ENCODE measurements at places on chromosomes 7 and 10. TPM values are rescaled to one million over a fixed set of nuclear protein-coding genes. Genes with fewer than 3 reads are reported as not detected.

- no peak for DNase-seq
These were observed 1.3 kb upstream of the VDAC2 start for GRCh38 chr10:75209086-75209920.

- no peak for DNase-seq
These were observed 131.1 kb upstream of the PTN start for GRCh38 chr7:137474540-137475026.

DNA sequence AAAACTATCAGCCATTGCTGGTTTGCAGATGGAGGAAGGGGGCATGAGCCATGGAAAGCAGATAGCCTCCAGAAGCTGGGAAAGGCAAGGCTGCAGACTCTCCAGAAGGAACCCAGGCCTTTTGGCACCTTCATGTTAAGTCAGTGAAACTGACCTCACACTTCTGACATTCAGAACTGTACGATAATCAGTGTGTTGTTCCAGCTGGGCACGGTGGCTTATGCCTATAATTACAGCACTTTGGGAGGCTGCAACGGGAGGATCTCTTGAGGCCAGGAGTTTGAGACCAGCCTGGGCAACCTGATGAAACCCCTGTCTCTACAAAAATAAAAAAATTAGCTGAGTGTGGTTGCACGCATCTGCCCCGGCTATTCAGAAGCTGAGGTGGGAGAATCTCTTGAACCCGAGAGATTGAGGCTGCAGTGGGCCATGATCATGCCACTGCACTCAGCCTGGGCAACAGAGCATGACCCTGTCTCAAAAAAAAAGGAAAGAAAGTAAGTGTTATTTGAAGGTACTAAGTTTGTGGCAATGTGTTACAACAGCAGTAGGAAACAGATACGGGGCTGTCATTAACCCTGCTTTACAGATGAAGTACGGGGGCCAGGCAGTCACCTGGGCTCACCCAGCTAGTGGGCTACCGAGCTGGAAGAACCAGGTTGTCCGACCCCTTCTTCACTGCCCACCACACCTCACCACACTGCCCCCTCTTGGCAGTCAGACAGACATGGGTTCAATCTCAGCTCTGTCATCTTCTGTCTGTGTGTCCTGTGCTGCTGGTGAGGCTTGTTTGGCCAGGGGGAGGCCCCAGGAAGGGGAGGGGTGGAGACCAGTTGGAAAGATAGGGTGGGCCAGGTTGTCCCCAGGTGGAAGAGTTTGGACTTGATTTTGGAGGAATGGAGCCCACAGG is 18.3 kb downstream of the CHST3 start:
- DNase-seq: no peak

DNA sequence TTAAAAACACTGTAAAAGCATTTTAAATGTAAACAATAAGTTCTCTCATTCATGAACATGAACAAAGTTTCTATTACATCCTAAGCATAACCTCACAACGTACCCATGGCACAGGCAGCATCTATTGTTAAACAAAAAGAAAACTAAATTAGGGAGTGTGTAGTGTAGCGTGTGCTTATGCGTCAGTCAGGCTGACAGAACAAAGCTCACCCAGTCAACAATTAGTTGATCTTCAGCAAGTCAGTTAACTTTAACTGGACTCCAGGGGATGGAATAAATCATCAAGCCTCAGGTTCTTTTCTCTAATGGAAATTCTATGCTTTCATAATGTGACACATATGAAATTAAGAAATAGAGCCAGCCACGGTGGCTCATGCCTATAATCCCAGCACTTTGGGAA is 91.6 kb upstream of the ODAD2 start:
- DNase-seq: no peak

GRCh38 chr7:1532456-1533254 is 2.2 kb downstream of the MAFK start:
- peak; percentile 97 for DNase-seq

DNA sequence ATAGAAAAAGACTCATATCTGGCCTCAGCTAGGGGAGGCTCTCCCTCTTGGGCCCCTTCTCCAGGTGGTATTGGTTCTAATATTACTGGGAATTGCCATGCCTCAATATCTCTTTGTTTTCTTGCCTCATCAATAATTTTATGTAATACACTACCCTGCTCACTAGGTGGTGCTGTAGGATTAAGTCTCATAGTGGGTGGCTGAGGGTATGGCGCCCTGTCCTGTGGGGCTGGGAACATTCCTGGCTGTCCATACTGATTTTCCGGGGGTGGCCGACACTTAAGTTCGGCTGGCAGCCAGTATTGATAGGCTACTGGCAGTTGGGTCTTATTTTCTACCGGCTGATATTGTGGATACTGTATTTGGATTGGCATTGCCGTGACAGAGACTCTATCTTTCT is 9.0 kb upstream of the TAS2R3 start:
- no peak for DNase-seq

OR13A1 gene
- not detected for total RNA-seq

- DNase-seq: no peak
These were observed 216.1 kb downstream of the SKIDA1 start for GRCh38 chr10:21309427-21309826.

GRCh38 chr7:6576024-6576866 is 1.0 kb upstream of the ZDHHC4 start:
- no peak for DNase-seq

GRCh38 chr7:140453273-140453672 is 26.0 kb downstream of the MKRN1 start:
- DNase-seq: no peak

- no peak for DNase-seq
These were observed 140.9 kb upstream of the NRBF2 start for GRCh38 chr10:62992145-62992721.

FOXP2 gene
- 53.2 TPM for total RNA-seq

DNA sequence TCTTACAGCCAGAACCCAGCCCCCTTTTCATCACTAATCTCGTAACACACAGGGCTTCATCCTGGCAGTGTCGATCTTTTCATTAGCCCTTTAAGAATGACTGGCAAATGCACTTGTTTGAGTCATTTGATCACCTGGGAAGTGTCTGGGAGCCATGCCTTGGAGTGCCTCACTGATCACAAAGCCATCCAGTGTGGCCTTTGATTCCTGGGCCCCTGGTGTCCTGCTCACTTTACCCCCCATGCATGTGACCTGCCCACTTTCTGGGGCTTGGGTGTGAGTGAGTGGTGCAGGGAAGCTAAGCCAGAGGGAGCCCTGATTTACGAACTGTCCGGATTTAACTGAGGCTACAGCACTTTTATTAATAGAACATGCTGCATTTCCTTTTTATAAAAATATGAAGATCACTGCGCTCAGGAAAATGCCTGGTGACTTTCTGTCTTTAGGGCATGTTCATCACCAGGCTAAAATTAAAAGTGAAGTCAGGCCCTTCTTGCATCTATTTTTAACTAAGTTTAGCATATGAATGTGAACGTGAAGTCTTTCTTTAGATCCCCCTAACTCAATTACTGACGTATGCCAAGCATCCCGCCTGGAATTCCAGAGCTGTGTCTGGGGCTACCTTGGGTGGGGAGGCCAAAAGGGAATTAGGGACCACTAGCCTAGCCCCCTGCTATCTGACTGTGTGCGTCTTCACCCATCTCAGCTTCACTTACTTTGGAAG is 23.6 kb downstream of the RBM20 start:
- peak; percentile 84 for DNase-seq

MKX gene
- total RNA-seq: 24.9 TPM

GRCh38 chr7:128884561-128885369 is 22.1 kb downstream of the ATP6V1F start:
- DNase-seq: no peak

CHN2 gene
- total RNA-seq: 8.0 TPM

DNA sequence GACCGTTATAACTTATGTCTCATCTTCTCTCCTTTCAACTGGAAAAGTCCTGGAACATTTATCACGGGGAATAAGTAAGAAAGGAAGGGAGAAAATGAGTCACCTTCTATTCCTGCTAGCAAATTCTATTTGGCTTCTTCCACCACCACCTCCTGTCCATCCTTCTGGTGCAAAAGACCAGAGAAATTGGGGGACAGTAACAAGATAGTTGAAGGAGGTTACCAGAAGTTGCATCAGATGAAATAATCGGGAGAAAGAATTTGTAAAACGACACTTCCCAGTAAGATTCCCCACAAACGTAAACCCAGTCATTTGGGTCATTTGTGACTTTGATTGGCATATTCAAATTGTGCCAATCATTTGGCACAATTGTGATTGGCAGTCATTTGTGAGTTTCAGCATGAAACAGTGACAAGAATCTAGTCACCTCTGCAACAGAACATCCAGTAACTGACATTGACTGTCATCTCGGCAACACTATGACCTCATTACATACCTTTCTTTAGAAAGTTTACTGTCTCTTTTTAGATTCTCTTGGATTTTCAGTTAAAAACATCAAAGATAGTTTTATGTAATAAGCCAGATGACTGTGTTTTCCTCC is 51.3 kb upstream of the PIK3CG start:
- no peak for DNase-seq

DNA sequence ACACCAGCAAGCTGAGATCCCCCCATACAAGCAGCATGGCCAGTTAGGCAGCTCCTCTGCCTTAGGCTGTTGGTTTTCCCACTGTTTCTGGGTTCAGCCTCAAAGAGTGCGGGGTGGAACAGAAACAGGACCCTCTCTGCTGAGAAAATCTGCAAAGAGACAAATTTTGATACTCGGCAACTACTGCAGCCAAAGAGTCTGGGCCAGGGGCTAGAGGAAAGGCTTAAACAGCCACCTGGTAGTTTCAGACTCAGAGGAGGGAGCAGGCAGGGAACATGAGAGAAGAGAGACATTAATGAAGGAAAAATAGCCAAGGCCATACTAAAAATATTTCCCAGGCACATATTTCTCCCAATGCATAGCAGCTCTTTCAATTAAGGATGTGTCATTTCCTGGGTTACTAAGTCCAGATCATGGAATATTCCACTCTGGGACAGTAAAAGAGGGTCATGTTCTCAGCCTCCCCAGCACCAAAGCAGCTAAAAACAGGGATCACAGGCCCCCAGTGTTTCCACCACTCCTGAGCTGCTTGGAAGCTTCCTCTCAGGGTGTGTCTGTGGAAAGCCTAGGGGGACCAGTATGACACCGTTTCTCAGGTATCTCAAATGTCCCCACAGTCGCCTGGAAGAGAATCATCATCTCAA is 29.8 kb downstream of the PDLIM1 start:
- DNase-seq: no peak

DNA sequence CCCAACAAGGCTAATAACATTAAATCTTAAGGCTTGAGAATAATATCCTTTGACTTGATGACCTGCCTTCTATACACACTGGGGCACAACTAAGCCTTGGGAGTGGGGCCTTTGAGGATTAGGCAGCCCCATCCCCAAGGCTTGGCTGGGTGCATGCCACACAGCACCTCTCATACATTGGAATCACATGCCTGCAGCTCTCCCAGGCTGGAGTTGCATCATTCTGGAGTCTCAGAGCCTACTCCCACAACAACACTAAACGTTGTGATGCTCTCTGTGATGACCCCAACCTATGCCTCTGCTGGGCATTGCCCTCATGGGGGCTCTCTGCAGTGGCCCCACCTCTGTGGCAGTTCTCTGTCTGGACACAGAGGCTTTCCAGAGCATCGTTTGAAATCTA is 31.9 kb upstream of the SGCE start:
- no peak for DNase-seq

GRCh38 chr10:23585666-23586065 is 146.8 kb downstream of the OTUD1 start:
- DNase-seq: no peak

- DNase-seq: no peak
These were observed 467 bp downstream of the EXOSC1 start for GRCh38 chr10:97445357-97445721.

CRHR2 gene
- total RNA-seq: not detected

ENTPD1 gene
- total RNA-seq: 27.3 TPM

DNA sequence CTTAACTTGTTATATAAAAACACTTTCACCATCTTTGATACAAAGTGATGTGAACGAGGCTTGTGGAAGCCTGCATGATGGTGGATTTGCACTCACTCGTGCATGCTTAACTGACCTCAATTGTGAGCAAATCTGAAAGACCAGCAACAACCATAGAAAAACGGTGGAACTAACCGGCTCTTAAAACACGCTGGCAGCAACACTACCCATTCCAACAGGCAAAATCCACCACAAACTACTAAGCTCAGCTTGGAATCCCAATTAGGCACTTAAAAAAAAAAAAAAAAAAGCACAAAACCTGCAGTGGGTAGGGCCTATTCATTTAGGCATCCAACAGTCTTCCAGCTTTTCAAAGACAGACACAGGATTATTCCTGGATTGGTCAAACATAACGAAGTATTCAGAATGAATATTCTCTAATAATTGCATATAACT is 1.8 kb downstream of the GDI2 start:
- no peak for DNase-seq

KIAA1217 gene
- total RNA-seq: 12.9 TPM

CYP3A5 gene
- 3.3 TPM for total RNA-seq

GRCh38 chr10:9814285-9814864 is 1203.3 kb upstream of the CELF2 start:
- no peak for DNase-seq

FZD1 gene
- 22.2 TPM for total RNA-seq

DNA sequence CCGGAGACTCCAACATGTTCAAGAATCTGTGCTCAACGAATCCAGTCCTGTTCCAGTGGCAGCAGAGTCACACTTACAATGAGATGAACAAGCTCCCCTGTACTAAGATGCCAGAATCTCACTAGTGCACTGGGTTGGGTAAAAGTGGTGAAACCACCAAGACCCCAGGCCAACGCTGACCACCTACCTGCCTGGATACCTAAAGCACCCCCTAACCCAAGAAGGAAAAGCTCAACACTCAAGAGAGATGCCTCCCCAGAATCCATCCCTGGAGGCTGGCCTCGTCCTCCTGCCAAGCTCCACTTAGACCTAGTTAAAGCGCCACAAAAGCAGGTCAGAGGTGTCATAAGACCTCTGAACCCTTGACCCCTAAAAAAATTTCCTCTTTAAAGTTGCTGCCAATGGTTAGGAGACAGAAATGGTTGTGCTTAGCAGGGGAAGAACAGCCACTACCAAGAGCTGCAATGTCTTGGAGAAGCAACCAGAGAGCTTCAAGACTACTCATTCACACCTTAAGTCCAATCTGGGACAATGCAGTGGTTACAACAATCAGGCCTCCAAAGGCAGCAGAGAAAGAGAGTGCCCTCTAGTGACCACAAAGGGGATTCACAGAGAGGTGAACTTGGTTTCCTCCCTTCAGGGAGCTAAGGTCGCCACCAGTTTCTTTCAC is 94.6 kb upstream of the MACROH2A2 start:
- DNase-seq: no peak

LRMDA gene
- total RNA-seq: 29.7 TPM

- DNase-seq: no peak
These were observed 417.2 kb downstream of the PLXDC2 start for GRCh38 chr10:20233423-20233822.

CACNB2 gene
- 73.5 TPM for total RNA-seq

DNA sequence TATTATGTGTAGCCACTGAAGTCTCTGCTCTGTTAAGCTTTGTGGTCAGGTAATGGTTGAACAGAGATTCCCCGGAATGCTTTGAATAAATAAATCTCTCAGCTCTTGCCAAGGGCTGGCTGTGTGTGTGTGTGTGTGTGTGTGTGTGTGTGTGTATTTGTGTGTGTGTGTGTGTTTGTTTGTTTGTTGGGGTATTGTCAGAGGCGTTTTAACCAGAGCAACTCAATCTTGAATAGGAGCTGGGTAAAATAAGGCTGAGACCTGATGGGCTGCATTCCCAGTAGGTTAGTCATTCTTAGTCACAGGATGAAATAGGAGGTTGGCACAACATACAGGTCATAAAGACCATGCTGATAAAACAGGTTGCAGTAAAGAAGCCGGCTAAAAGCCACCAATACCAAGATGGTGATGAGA is 256.2 kb upstream of the CACNA2D1 start:
- no peak for DNase-seq
